ENCODE measurements at places on chromosomes 6 and 20.

- no peak for DNase-seq
Observed at GRCh38 chr6:47016261-47016660, 25.9 kb downstream of the ADGRF1 start.

GRCh38 chr6:157562997-157563396 lies 182.0 kb downstream of the ZDHHC14 start:
- no peak for DNase-seq

DNA sequence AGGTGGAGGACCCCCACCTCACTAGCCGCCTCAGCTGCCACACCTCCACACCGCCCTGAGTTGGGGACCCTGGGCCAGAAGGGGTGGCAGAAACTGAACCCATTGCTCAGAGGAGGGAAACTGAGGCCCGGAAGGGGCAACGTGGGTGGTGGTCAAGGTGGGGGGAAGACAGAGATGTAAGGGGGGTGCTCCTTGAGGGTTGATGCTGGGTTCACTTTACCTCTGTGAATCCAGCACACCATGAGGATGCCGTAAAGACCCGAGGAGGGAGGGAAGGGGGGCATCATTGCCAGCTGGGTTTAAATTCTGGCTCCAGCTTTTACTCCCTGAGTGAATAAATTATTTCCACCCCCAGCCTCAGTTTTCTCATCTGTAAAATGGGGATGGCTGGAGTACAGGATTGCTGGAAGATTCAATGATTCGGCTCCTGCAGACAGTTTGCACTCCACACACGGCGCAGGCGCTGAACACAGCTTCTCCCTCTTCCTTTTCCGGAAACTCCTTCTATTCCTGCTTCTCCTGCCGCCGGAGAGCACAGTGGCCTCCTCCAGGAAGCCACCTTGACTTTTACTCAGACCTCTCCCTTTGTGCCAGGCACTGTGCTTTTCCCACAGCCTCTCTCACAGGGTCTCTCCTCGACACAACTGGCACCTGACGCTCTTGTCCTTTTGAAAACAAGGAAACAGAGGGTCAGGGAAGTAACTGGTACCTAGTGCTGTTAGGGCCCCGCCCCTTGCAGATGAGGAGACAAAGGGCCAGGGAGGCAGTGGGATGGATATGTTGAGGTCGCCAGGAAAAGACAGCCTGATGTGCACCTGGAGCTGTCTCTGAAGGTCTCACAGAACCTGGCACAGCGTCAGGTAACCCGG lies 59.4 kb downstream of the UBE2V1 start:
- no peak for DNase-seq

GRCh38 chr6:37826188-37826587 lies 6.7 kb downstream of the ZFAND3 start:
- DNase-seq = no peak

DNA sequence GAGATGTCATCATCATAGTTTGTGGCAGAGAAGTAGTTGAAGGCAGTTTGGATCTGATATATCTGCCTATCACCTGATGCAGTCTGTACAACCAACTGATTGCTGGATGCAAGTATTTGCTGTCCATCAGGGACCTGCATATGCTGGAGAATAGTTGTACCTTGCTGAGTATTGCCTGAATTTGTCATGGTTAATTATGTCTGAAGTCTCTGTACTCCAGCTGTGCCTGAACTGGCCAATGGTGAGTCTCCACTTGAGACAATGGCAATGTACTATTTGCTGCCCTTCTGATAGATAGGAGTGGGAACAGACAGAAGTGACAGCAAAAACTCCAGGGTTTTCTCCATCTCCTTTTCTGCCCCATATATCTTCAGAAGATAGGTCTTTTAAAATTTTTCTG lies 531.5 kb downstream of the EPHA7 start:
- no peak for DNase-seq
